ENCODE measurements at places on chromosomes 11 and 22. TPM values are rescaled to one million over a fixed set of nuclear protein-coding genes. Genes with fewer than 3 reads are reported as not detected.

- no peak for DNase-seq
Observed at GRCh38 chr11:1603629-1604028, 4.6 kb downstream of the KRTAP5-3 start.

DNA sequence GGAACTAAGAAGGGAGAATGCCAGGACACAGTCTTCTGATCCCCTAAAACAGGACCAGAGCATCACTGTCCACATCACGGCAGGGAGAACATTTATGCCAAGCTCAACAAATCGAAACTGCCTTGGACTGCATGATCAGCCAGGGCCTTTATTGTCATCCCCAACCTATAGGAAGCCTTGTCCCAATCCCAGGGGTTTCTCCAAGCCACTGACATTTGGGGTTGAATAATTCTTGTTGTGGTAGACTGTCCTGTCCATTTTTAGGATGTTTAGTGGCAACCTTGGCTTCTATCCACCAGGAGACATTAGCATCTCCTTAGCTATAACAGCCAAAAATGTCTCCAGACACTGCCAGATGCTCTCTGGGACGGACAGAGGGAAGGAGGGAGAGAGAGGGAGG lies 37.1 kb downstream of the RPL27A start:
- DNase-seq, result no peak

DNA sequence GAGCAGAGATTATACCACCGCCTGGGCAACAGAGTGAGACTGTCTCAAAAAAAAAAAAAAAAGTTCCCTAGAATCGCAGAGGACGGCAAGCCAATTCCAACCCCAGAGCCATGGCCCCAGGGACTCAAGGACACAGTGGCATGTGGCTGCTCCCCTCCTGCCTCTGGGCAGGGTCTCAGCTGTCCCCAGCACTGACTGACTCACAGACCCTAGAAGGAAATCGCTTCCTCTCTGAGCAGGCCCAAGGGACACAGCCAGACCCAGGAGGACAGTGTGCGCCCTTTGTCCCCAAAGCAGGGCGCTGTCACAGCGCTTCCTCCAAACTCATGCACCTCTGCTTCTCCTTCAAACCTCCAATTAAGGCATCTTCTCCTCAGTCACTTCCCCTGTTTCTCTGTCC lies 2.3 kb downstream of the PACSIN3 start:
- DNase-seq, result no peak

DNA sequence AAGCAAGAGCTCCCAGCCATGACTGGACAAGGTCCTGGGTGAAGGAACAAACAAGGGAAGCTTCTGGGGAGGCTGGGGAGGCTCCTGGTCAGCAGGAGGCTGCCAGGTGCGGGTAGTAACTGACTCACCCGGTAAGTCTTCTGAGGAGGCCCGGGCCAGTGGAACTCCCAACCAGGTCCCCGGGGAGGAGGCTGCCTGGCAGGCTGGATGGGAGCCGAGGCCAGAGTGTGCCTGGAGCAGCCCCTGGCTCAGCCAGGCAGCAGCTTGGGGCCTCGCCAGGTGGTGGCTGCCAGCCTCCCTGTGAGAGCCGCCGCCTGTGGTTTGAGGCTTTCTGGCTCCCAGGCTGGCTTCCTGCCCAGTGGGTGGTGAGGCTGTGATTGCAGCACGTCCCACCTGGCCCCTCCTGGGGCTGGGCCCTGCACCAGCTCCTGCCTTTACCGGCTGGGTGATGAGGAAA lies 46.2 kb downstream of the IGF2 start:
- DNase-seq, result peak; percentile 10

GRCh38 chr11:117176186-117176585 lies 2.4 kb upstream of the SIDT2 start:
- no peak for DNase-seq

- DNase-seq, result no peak
Observed at GRCh38 chr22:29732883-29733282, 13.1 kb downstream of the CABP7 start.

DNA sequence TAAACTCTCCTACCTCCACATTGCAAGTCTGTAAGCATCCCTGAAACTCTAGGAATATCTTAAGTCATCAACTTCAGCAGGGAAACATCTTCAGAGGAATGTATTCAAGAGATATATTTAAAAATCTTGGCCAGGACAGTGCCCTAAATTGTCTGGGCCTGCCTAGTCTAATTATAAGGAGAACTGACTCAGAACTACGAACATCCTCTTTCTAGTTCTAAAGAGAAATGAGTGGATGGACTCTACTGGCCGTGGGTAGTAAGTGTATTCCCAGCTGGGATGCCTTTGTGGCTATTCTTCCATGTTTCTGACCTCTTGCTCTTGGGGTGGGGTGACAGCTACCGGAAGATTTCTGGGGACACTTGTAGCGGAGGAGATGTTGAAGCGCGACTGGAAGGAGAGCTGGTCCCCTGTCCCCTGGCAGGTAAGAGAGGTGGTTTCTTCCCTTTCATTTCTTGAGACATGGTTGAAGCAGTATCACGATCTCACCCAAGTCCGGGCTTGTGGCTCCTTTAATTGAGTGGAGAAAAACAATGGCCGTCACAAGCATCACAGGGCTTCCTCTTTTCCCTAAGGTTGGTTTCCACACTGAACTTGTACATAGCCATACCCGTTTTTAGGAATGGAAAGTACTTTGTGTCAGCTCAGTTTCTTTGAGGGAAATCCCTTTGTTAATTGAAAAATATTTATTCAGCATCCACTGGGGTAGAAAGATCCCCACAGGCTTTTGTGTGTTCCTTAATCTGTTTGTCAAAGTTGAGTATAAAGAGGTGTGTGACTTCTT lies 97.7 kb upstream of the SORL1-AS1 start:
- no peak for DNase-seq

- DNase-seq, result no peak
Observed at GRCh38 chr11:68538025-68538424, 77.5 kb downstream of the PPP6R3 start.

- no peak for DNase-seq
Observed at GRCh38 chr22:35605851-35606481, 11.2 kb downstream of the MB start.

GRCh38 chr11:56905936-56906335 lies 82.8 kb upstream of the OR5AK2 start:
- no peak for DNase-seq

GRCh38 chr11:35419184-35419829 lies at the start of gene SLC1A2:
Gene SLC1A2, minus strand, starts transcription at chr11:35419558. Its CDS starts 592 bp downstream, at chr11:35418966.
- peak; percentile 31 for DNase-seq

- DNase-seq, result peak; percentile 96
Observed at GRCh38 chr11:117327567-117328374, at the start of gene CEP164. Gene CEP164, plus strand, starts transcription at chr11:117327854. Its CDS starts 10,733 bp downstream, at chr11:117338587.

- no peak for DNase-seq
Observed at GRCh38 chr11:26348776-26349175, 16.8 kb downstream of the ANO3 start.

GRCh38 chr11:87529486-87529885 lies 491.8 kb downstream of the TMEM135 start:
- no peak for DNase-seq

DNA sequence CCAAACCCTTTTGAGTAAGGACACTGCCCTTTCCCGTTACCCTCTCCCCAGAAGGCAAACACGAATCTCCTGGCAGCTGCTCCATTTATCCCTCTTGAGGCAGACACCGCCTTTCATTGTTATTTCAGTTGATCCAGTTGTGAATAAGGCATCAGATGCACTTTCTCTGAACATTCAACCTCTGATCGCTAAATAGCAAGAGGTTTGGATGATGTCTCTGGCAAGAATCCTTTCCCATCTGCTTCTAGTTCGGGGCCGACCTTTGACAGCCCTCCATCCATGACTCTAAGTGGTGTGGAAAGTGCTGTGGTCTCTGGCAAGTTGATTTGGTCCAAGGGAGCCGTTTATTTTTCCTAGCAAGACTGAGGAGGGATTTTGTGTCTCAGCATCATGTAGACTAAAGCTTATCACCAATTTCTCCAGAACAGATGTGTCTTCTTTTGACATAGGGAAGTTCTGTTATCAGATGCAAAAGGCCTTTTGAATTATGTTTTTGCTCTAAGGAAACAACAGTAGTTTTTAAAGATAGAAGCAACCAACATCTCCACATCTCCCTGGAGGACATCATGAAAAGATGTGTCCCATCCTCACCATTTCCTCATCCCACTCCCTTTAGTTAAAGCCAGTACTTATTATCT lies 123.6 kb downstream of the CCDC34 start:
- no peak for DNase-seq

DNA sequence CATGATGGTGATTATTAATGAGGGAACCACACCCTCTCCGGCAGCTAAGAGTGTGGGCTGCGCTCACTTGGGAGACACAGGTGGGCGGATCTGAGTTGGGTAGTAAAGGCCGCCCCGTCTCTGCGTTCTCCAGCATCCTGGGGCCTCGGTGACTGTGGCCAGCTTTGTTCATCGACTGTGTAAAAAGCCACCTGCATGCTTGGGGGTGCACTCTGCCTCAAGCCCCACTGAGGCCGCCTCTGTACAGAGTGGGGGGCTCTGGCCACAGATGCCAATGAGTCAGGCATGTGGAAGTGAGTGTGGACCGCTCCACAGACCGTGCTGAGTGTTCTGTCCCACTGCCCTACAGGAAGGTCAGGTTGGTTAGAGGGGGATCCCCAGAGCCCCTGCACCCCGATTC lies 192.7 kb downstream of the SHANK2 start:
- no peak for DNase-seq

DNA sequence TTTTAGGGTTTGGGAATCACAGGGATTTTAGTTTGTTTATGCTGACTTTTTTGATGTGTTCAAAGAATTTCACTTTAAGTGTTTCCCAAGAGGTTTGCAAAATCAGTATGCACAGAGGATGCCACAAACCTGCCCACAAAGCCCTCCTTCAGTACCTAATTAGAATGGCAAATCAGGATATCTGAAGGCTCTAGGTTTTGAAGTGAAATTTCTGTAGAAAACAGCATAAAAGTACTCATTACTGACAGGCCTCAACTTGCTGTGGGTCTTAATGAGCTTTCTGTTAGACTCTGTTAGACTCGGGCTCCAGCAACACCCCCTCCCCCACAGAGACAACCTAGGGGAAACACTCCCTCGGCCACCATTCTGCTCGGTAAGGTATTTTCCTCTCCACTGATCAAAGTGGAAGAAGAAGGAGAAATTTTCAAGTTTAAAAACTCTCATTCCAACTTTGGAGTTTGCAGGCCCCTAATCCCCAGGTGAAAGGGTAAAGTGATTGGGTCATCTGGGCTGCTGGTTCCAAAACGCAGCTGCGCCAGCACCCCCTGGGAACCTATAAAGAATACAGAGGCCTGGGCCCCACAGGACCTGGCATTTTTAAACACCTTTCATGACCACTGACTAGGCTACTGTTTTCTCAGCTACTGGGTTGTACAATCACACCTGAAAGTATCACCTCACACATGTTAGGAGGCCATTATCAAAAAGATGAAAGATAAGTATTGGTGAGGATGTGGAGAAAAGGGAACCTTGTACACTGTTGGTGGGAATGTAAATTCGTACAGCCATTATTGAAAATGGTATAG lies 67.5 kb downstream of the PLEKHA7 start:
- no peak for DNase-seq

DNA sequence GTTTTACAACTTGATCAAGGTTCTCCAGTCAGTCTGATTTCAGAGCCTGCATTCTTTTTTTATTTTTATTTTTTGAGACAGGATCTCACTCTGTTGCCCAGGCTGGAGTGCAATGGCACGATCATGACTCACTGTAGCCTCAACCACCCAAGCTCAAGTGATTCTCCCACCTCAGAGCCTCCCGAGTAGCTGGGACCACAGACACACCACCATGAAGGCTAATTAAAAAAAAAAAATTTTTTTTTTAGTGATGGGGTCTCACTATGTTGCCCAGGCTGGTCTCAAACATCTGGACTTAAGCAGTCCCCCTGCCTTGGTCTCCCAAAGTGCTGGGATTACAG lies 117.2 kb upstream of the NAV2 start:
- DNase-seq, result no peak

DNA sequence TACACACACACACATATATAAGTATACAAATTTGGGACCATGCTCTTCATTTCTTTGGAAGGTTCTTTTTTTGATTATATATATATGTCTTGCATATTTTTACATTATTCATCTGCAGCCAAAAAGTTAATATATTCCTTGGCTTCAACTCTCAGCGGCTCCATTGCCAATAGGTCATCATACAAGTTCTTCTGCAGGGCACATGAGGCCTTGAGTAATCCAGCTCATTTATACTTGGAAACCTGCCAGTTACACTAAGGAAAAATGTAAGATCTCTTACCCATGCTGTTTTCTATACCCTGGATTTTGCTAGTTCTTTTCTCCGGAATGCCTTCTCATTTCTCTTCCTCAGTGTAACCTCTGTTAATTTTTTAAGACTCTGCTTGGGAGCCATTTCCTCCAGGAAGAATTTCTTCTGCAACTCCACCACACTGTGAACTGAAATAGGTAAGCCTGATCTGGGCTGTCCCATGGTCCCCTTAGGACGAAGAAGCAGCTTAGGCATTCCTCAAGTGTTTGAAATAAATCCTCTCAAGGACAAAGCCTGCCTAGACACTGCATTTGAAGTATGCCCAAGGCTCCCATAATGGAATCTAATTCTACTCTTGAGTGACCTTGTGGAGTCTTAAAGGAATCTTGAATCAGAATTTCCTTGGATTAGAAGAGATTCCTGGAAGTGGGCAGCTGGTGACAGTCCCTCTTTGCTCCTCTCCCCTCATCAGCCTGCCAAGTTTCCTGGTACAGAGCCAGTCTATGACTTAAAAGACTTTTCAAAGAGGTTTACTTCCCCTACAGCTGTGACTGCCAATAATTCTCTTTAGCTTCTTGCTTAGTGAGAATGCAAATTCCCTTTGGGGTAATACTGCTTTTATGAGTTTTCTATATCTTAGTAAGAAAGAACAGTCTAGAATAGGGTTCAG lies 182.8 kb downstream of the C11orf87 start:
- DNase-seq, result peak; percentile 63

DNA sequence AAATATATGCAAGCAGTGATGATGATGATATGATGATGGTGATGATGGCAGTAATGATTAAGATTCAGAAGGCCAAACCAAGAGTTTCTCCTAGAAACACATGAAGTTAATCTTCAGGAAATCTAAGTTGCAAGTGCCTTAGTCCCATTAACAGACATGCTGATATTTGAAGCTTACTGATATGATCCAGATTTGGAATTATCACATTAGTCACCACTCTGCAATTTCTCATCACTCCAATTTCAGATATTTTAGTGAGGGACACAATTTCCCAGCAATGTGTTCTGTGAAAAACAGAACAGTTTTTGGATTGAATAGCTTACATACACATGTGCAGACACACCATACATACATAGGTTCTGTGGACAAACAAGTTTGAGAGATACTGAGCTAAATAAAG lies 411.4 kb upstream of the FAT3 start:
- no peak for DNase-seq

- no peak for DNase-seq
Observed at GRCh38 chr22:36016684-36017083, 11.9 kb downstream of the RBFOX2 start.

GRCh38 chr22:35703861-35704584 lies 13.6 kb upstream of the APOL5 start:
- DNase-seq, result no peak

GRCh38 chr11:41201156-41201555 lies 258.3 kb downstream of the LRRC4C start:
- DNase-seq, result no peak

The NCF4 gene
- polyA plus RNA-seq, result 5.0 TPM

The ELMOD1 gene
- 7.9 TPM for polyA plus RNA-seq

The ARHGAP42 gene
- 39.9 TPM for polyA plus RNA-seq

The CNTF gene
- 1.0 TPM for polyA plus RNA-seq

The OR2AG1 gene
- polyA plus RNA-seq, result 0.05 TPM

The ACTN3 gene
- 0.24 TPM for polyA plus RNA-seq

The MUC5AC gene
- polyA plus RNA-seq, result 0.08 TPM

The BARX2 gene
- not detected for polyA plus RNA-seq
